ENCODE measurements at places on chromosomes 12 and 14. TPM values are rescaled to one million over a fixed set of nuclear protein-coding genes. Genes with fewer than 3 reads are reported as not detected.

Gene GMPR2
- polyA plus RNA-seq: 96.8 TPM

Gene AQP6
- polyA plus RNA-seq: not detected

Gene LRTM2
- polyA plus RNA-seq: not detected

Gene PIANP
- polyA plus RNA-seq: 0.77 TPM

Gene METTL3
- polyA plus RNA-seq: 27.4 TPM

Gene TMTC1
- polyA plus RNA-seq: not detected

Gene DTD2
- 18.0 TPM for polyA plus RNA-seq

Gene L2HGDH
- 3.6 TPM for polyA plus RNA-seq

Gene CCDC198
- not detected for polyA plus RNA-seq

Gene CLEC7A
- not detected for polyA plus RNA-seq

Gene RFLNA
- not detected for polyA plus RNA-seq

Gene DLGAP5
- polyA plus RNA-seq: 0.21 TPM

Gene GMFB
- 18.2 TPM for polyA plus RNA-seq

Gene NGB
- not detected for polyA plus RNA-seq

DNA sequence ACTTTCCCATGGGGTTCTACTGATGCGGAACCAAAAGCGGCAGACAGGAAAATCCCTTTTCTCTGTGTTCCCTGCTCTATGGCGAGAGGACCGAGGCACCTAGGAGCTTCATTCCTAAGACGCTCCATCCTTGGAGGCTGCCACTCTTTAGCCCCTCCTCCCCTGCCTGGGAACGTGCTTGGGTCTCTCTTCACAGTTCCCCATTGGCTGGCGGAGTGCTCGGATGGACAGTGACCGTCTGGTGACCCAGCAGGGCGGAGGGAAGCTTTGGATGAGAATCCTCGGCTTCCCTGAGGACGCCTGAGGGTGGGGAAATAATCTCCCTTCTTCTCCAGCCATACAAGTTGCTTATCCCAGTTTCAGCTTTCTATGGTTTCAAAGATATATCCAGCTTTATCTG lies 37.3 kb downstream of the KCNA5 start:
- no peak for DNase-seq

GRCh38 chr14:98606816-98607215 lies 665.2 kb downstream of the BCL11B start:
- no peak for DNase-seq

GRCh38 chr12:92151916-92152315 lies 6.3 kb upstream of the BTG1 start:
- DNase-seq: no peak

- no peak for DNase-seq
Observed at GRCh38 chr12:14057895-14058294, 76.5 kb upstream of the GRIN2B start.

DNA sequence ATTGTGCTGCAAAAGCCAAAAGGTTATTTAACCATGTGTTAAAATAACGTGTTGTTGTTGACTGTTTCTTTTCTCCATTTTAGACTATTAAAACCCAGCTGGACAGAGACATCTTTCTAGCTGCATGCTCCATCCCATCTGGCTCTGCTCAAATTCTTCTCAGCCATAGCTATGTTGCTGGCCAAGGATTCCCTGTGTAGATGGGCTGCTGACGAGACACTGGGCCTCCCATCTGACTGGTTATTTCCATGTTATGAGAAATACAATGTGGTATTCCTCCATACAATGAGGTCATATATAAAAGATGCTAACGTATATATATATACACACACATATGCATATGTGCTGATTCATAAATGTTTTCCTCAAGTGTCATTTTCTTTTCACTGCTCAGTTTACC lies 30.1 kb downstream of the MED13L start:
- no peak for DNase-seq

- DNase-seq: no peak
Observed at GRCh38 chr12:62886796-62887195, 48.2 kb downstream of the PPM1H start.

DNA sequence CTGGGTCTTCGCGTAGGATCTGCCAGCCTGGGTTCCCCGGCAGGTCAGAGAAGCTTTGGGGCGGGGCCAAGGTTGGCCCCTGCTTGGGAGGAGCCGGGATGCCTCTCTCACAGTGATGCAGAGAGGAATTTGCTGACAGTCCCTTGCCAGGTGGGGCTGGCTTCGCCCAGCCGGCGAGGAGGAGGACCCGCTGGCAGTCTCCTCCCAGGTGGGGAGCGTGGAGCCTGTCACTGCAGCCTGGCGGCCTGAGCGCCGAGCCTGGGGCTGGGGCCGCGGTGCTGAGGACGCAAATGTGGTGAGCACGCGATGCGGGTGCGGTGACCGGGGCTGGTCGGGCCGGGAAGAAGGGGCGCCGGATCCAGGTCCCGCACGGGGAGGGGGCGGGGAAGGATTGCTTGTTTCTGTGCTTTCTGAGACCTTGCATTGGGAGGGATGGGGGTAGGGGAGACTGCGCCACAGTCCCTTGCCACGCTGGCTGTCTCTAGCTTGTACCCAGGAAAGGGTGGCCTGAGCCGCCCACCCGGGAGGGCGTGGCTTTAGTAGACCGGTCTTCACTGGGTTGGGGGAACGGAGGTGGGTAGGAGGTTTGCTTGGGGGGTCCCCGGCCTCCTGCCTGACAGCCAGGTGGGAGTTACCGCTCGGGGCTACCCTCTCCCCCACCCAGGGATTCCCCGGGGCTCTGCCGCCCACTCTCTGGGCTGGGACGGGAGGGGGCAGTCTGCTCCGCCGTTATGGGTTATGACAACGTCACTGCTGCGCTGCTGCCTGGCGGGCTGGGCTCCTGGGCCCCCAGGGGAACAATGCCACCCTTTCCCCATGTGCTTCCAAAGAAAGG lies at the start of gene TMEM63C:
Gene TMEM63C, plus strand, starts transcription at position 196 of the 835 bp plus-strand sequence. CDS start 37,016 bp downstream, outside the sequence.
- DNase-seq: peak; percentile 39

GRCh38 chr14:75961662-75962061 lies 20.1 kb downstream of the TGFB3 start:
- DNase-seq: no peak

GRCh38 chr12:61998791-61999190 lies 261.4 kb upstream of the USP15 start:
- DNase-seq: no peak

- DNase-seq: no peak
Observed at GRCh38 chr12:104650541-104650940, 193.8 kb downstream of the CHST11 start.

DNA sequence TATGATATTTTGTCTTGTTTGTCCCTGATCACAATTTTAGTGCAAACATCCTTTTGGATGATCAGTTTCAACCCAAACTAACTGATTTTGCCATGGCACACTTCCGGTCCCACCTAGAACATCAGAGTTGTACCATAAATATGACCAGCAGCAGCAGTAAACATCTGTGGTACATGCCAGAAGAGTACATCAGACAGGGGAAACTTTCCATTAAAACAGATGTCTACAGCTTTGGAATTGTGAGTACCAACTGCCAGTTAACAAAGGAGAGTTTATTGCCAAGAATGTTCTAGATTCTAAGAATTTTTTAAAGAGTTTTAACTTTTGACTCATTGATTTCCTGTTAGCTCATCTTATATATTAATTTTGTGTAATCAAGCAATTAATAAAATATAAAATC lies 55.4 kb downstream of the IRAK3 start:
- no peak for DNase-seq

GRCh38 chr14:85416771-85417170 lies 113.2 kb upstream of the FLRT2 start:
- no peak for DNase-seq

DNA sequence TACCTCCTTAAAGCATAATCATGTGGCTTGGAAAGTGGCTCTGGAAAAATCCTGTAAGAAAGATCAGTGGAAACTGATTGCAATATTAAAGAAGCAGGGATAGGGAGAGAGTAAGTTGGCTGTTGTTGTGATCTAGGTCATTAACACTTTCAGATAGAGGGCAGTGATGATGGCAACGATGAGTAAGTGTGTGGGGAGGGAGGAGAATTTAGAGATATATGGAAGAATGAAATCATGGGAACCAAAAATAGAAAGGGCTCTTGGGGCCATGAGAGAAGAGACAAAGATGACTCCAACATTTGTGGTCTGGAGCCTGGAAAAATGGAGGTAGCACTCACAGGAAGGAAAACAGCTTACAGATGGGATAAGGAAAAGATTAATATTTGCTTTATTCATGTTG lies 23.3 kb downstream of the SNRPF start:
- no peak for DNase-seq

DNA sequence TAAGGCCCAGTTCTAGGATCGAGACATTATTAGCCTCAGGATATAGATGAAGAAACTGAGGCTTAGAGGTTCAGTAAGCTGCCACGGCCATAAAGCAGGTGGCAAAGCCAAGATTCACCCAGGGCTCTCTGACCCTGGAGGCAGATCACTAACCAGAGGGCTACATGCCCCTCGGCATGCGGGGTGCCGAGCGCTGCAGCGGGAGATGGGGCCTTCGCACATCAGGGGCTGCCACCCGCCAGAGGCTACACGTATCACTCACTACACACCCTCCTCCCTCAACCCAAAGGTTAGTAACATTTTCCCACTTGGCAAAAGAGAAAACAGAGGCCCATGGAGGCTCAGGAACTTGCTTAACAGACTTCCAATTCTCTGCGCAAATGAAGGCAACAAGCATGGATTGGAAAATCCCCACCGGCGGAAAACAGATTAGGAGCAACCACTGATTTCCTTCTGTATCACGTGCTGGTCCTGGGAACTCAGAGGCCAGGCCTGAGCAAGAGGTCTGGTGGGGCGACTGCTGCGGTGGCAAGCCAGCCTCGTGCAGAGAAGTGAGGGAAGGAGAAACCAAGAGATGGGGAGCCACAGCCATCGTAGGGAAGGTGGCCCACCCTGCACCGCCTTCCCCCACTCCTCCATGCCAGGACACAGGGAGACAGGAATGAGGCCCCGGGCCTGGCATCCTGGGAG lies 6.0 kb downstream of the CCDC85C start:
- DNase-seq: no peak
